GM23248 (cell line): ENCODE measurements at places on chromosomes 6 and 20.

DNA sequence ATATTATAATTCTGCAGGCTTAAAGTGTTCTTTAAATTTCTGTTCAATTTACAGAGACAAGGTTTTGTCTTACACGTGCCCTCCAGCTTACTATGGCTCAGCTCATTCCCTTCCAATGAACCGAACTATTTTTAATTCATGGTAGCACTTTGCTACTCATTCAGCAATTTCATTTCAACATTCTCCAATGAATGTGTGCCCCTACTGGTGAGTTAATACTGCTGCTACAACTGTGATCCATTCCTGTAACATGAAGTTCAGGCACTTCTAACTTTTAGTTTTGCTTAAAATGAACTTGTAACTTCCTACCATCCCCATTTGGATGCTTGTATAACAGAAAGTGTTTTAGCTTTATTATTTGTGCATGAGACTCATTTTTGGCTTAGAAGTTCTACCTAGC lies 99.7 kb downstream of the F13A1 start:
- DNase-seq: peak; percentile 37

- DNase-seq: no peak
Measured at GRCh38 chr6:33189625-33190448, 2.4 kb downstream of the COL11A2 start.

DNA sequence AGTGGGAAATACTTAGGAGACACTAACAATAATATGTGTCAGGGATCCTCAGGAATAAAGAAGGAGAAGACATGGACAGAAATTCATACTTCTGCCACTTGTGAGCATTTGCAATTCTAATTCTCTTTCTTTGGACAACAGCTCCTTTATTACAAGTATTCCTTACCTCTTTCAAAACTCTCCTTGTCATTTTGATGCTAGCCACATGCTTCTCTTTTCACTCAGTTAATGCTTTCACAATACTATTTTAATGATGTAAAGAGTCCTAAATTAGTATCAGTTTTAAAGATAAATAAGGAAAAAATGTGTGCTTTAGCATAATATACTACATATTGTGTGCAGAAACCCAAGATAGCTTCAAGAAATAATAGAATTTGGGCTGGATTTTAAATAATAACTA lies 62.5 kb downstream of the AHI1 start:
- no peak for DNase-seq

DNA sequence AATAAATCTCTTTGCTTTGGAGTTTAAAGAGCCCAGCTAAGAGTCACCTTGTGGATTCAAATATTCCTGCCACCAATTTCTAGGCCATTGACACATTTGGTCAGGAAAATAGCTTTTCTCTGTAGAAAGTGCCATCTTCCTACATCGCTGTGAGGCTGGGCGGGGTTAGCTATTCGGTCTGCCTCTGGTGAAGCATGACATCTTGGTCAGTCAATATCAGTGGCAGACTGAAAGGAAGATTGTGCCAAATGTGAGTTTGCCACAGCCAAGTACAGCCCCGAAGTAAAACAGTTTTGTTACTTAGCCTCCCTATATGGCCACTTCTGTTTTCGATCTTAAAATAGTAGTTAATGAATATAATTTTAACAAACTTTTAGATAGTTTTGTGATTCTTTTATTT lies 65.5 kb upstream of the FABP7 start:
- DNase-seq: no peak

GRCh38 chr20:33124261-33124660 lies 43.7 kb upstream of the BPIFA2 start:
- no peak for DNase-seq

GRCh38 chr6:68559716-68560115 lies 75.4 kb upstream of the ADGRB3 start:
- DNase-seq: no peak

- DNase-seq: no peak
Measured at GRCh38 chr6:41826343-41827022, 39.0 kb downstream of the TOMM6 start.

DNA sequence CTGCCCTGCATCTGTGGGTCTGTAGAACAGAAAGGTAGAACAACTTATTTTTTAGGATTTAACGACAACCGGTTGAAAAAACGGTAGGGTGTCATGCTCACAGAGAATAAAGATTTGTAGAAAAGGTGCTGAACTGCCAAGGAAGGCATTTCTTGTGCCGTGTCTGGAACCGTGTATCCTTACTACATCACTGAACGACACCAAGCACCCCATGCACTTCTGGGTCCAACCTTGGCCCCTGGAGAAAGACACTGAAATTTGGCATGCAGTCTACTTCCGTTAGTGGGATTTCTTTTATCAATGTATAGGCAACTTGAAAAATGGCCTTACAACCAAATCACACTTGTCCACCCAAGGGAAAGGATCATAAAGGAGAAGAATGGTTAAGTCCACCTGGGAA lies 145.5 kb downstream of the ZMYND8 start:
- no peak for DNase-seq

DNA sequence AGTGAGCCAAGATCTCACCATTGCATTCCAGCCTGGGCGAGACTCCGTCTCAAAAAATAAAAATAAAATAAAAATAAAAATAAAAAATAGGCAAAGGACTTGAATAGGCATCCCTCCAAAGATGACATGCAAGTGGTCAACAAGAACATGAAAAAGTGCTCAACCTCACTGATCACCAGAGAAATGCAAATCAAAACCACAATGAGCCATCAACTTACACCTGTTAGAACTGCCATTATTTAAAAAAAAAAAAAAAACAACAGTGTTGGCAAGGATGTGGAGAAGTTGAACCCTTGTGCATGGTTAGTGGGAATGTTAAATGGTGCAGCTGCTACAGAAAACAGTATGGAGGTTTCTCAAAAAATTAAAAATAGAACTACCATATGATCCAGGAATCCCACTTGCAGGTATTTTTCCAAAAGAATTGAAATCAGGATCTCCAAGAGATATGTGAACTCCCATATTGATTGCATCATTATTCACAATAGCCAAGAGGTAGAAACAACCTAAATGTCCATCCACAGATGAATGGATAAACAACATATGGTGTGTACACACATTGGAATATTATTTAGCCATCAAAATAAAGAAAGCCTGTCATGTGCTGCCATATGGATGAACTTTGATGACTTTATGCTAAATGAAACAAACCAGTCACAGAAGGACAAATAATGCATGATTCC lies 2.8 kb downstream of the C20orf203 start:
- DNase-seq: no peak

DNA sequence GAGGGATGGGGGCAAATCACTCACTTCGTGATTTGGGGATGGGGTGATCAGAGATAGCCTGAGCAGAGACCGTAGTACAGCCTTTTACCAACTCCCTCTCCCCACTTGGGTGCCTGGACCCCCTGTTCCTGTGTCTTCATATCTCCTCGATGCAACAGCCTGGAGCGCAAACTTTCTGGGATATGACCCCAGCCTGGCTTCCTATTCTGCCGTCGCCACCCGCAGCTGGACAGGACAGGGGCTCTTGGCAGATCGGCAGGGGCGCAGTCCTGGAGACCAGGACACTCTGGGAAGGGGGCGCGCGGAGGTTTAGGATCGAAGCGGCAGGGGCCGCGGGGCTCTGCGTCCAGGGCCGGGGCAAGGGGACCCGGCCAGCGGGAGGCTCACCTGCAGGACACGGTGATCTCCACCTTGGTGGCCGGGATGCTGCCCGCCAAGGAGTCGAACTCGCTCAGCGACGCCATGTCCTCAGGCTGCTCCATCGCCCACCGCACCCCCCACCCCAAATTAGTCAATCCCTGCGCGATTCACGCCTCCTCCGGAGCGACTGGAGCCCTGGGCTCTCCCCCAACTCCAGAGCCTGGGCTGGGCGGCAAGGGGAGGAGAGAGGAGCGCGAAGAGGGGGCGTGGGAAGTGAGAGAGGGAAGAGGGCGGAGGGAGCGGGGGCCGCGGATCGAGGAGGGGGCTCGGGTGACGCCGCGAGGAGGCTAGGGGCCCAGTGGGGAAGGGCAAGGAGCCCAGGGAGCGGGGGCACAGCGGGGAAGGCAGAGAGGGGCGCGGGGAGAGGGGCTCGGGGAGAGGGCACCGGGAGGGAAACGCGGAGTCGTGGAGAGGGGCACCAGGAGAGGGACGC lies at the start of gene CPNE5:
CPNE5 (minus strand) TSS at position 549 of the 853 bp plus-strand sequence; CDS start at position 482, 67 bp downstream.
- peak; percentile 40 for DNase-seq

- DNase-seq: peak; percentile 75
Measured at GRCh38 chr6:44652547-44652946, 265.0 kb downstream of the CDC5L start.

DNA sequence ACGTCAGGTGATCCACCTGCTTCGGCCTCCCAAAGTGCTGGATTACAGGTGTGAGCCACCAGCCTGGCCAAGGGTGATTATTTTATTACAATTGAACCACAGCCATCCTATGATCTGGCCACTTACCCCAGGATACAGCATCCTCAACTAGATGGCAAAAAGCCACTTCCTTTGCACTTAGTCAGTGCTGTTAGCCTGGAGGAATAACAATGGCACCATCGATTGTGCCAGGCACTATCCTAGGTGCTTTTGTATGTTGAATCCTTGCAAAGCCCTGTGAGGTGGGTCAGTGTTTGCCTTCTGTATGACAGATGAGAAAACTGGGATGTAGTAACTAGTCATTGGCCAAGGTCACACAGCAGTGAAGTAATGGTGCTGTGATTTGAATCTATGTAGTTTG lies 11.2 kb upstream of the TTPAL start:
- peak; percentile 28 for DNase-seq

DNA sequence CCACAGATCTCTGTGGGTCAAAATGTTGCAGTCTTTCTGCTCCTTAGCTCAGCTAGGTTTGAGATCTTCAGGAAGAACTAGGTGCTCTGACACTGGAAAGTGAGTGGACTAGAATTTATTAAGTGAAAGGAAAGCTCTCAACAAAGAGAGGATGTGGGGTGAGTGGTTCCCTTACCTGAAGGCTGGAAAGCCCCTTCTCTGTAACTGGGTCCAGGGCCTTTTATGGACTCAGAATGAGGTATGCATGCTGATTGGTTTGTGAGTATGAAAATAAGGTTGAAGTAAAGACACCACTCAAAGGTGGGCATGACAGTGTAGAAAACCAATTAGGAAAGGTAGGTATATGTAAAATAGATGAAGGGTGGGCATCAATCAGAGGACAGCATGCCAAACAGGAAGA lies 485.5 kb downstream of the CD109 start:
- DNase-seq: no peak

DNA sequence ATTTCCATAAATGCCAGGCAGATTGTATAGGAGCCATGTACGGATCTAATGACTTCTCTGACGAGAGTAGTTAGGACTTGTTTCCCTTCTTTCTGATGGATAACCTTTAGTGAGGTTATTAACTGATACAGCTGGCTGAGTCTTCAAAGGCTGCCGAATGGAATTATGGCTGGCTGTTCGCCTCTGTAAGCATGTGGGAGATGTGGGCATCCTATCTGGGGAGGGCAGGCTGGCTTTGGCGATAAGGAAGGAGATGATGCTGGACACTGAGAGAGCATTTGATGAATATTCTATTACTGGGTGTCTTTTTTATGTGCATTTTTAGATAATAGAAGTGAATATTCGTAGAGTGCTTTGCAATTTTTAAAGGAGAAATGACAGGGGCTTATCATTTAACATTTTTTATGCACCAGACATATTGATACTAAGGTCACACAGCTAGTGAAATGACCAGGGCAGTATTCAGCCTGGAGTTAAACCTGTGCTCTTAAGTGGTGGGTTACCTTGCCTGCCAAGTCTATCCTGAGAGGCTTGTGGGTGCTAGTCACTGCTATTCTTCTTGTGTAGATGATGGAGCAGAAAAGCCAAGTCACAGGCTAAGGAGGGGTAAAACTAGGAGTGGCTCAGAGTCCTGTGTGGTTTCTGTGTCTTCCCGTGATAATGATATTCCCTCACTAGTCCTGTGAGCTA lies 3.1 kb downstream of the PBOV1 start:
- no peak for DNase-seq

DNA sequence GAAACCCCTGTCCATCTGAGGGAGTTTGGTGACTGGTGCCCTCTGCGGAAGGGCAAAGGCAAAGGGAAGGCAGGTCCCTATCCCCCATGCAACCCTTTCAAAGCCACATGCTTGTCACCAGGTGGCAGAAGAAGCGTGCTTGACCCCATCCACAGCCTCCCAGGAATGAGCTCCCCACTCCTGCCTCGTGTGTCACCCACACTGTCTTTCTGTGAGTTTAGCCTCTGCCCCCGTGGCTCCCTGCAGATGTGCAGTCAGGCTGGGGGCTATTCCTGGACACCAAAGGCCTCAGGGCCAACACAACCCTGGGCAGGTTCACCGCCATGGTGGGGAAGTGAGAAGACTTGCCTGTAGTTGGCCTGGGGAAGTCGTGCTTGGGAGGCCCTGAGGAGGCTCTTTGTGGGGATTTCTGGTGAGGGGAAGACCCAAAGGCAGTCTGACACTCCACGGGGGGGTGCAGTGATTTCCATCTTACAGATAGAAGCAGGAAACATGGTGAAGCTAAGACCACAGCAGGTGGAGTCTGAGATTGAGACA lies 16.6 kb upstream of the PCMTD2 start:
- no peak for DNase-seq

DNA sequence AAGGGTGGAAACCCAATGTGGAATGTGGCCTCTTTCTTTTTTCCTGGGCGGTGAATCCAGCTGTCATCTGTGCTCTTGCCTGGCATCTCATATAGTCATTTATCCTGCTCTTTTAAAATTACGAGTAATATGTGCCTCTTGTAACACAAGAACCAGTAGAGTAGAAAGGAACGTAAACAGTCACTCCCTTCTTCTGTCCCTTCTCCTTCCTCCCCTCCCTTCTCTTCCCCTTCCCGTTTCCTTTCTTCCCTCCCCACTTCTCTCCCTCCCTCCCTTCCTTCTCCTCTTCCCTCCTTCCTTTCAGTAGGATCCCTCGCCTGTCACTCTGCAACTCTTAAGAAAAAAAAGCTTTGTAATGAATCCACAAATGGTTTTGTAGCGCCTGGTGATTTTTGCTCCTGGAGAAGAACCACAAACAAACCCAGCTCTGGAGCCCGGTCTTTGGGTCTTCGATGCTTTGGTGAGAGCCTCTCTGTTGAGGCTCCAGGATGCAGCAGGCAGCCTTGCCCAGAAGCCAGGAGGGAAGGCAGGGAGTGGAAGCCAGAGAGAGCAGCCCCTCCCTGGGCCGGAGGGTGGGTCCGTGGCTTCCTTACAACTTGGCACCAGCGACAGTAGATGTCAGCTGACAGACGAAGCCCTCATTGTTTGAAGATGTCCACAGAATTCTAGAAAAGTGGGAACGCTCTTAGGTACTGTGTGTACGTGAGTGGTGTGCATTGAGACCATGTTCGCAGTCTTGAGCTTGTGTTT lies 15.0 kb downstream of the DUSP22 start:
- DNase-seq: no peak

DNA sequence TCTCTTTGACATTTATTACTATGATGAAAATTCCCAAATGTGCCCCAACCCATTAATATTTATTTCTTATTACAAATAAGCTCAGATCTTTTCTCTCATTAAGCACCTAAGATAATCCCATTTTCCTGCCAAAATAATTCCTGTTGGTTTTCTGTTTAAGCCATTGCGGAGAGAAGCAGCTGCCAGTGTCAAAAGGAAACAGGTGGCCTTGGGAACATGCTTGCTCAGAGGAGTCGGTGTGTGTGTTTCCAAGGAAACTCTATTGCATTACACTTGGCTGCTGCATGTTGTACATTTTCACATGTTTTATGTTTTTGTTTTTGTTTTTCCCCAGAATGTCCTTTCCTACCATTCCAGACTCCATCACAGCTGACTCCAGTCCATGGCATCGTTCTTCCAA lies 56.4 kb downstream of the CD24 start:
- no peak for DNase-seq

- peak; percentile 60 for DNase-seq
Measured at GRCh38 chr6:6811128-6812009, 222.8 kb downstream of the LY86 start.
